ENCODE measurements at places on chromosomes 2 and 18.

GRCh38 chr18:45951016-45951714, 16.0 kb downstream of the EPG5 start:
- DNase-seq: no peak

- no peak for DNase-seq
Measured at GRCh38 chr18:34871435-34871834, 161.3 kb downstream of the DTNA start.

GRCh38 chr2:27453968-27454367, 11.8 kb downstream of the KRTCAP3 start:
- no peak for DNase-seq

DNA sequence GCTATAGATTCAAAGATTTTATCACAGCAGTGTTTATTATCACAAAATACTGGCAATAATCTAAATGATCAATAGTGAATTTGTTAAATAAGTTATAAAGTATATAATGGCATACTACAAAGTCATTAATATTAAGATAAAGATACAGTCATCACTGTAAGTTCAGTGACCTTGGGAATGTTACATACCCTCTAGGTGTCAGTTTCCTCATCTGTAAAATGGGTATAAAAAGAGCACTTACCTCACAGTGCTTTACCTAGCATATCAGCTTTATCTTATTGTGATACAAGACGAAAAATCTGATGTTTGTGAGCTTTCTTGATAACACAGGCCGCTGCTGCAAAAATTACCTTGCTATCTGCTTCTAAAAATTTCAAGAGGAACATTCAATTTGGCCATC, 112.2 kb downstream of the TMEM247 start:
- no peak for DNase-seq

DNA sequence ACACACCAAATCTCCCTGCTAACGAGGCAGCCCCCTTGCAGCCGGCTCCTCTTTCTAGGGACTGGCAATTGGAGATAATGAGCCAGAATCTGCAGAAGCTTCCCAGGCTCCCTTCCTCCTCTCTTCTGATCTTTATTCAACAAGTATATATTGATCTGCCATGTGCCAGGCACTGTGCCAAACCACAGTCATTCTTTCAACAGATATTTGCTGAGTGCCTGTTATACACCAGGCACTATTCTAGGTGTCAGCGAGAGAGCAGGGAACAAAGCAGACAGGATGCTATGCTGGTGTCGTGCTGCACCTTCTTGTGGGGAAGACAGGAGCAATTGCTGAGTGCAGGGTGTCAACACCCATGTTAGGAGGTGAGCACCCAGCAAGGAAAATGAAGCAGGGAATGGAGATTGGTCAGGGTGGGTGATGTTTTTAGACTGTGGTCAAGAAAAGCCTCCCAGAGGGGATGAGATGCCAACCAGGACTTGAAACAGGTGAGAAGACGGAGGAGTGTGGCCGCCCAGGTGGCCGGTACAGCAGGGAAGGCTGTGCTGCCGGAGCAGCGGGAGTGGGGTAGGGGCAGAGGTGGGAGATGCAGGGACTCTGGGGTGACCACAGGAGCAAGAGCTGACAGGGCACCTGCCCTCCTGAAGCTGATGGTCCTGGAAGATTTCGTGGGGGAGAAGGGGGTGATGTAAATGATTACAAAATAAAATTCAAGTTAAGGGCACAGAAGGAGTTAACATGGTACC, 307.6 kb upstream of the RAB12 start:
- DNase-seq: no peak

- no peak for DNase-seq
Measured at GRCh38 chr2:227774895-227775842, 29.5 kb downstream of the SCYGR8 start.

GRCh38 chr2:73489053-73489452, 103.4 kb downstream of the ALMS1 start:
- DNase-seq: no peak

GRCh38 chr2:182522972-182523473, 96.2 kb upstream of the PDE1A start:
- no peak for DNase-seq

GRCh38 chr18:64810354-64810753, 661.5 kb upstream of the LINC00305 start:
- no peak for DNase-seq

DNA sequence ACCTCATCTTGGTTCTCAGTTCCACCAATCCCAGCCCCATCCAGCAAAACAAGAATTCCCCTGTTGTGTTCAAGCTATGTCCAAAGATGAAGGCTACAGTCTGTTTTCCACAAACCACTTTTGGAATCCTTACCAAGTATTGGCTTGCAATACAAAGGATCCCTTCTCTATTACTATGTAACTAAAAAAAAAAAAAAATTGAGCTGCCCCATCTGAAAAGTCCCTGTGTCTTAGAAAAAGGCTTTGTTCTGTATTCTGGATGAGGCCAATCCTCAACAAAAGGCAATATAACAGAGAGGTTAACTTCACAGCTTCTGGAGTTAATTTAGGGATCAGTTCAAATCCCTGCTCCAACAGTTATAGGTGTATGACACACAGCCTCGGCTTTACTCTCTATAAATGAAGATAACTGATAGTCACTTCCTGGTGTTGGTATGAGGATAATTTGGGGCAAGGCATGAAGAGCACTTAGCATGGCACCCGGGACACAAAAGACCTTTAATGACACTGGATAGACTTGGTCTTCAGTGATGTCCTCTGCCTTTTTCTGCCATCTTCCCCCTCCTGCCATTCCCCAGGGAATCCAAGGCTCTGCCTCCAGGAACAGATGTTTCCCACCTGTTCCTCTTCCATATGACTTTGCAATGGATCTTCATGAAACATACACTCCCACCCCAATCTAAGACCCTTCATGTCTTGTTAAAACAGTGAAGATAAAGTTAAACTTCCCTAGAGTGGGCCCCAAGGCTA, 61.2 kb upstream of the ATL2 start:
- no peak for DNase-seq

GRCh38 chr2:40432921-40433483, 18.9 kb downstream of the SLC8A1 start:
- DNase-seq: no peak

DNA sequence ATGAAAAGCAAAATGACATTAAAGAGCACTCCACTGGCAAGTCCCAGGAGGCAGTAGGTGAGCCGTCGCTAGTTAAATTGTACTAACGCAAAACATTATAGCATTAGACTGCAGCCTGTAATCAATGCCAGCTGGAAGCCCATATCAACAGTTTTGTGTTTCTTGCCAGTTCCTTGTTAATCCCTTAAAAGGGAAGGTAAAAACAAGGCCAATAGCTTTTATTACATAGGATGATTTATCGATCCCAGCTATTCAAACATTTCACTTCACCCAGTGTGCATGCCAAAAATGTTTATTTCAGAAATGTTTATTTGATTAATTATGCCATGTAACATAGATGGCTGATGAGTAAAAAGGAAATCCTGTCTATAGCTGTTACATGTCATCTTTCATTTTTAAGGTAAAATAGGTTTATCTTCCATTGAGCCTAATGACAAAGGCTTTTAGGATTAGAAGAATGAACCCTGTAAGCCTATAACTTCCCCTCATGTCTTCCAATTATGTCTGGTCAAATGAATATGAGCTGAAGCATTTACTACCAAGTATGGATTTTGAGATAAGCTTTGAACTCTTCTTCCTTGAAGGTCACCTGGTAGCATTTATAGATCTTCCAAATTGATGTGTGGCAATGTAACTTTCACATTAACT, 591.2 kb downstream of the RNF144A start:
- no peak for DNase-seq

All from T-helper 2 cell (primary cell).